Upper lobe of right lung (tissue), 1 donor: ENCODE measurements at places on chromosomes 2 and 18. TPM values are rescaled to one million over a fixed set of nuclear protein-coding genes. Genes with fewer than 3 reads are reported as not detected.
A peak's percentile ranks its signal among the peaks of the same experiment; 100 is the strongest.

TCF4 gene
- total RNA-seq, result 143 TPM

DNA sequence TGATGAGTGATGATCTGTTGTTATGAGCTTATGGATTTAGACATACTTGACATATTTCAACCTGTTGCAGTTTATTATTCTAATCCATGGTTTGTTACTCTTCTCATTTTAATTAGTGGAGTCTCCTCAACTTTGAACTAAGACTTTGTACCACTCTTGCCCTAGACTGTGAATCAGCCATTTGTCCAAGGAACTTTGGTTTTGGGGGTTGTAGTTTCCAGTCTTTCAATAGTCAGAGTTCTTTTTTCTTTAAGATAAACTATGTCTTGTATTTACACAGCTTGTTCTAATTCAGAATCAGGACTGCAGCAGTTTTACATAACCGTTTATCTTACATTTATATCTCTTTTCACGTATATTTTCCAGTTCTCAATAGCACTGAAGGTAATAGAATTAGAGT lies 133.6 kb downstream of the GULP1 start:
- DNase-seq, result no peak

GPAT2 gene
- total RNA-seq, result 3.2 TPM

CAPN14 gene
- 0.26 TPM for total RNA-seq

DNA sequence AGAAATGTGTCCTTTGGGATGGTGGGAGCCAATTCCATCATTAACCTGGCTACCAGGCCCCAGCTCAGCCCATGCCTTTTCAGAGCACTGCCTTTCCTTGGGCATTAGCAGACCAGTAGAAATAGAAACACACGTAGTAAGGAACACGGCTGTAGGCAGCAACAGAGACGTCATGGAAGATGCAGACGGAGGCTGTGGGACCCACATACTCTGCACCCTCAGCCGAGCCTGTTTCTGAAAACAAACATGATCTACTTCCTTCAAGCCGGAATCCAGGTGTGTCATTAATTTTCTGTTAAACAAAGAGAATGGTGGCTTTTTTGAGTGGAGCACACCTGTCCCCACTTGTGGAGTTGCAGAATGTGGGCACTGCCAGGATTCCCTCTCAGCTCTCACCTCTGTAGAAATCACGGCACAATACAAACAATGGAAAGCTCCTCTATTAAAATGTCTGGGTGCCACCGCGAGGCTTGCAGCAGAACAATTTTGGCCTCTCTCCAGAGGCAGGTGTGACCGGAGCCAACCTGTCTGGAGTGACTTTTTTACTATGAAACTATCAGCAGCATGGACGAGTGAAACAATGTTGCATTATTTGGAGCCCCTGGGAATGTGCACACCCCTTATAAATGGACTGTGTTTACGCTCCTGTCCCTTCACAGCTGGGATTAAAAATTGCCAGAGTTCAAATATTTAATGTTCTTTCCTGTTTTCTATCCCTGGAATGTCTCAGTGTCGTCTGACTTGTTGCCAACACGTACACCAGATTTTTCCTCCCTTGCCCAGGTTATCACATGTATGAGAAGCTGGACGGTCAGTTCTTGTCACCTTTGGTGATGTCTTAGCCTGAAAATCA lies 31.7 kb downstream of the SPP2 start:
- peak; percentile 66 for DNase-seq

DNA sequence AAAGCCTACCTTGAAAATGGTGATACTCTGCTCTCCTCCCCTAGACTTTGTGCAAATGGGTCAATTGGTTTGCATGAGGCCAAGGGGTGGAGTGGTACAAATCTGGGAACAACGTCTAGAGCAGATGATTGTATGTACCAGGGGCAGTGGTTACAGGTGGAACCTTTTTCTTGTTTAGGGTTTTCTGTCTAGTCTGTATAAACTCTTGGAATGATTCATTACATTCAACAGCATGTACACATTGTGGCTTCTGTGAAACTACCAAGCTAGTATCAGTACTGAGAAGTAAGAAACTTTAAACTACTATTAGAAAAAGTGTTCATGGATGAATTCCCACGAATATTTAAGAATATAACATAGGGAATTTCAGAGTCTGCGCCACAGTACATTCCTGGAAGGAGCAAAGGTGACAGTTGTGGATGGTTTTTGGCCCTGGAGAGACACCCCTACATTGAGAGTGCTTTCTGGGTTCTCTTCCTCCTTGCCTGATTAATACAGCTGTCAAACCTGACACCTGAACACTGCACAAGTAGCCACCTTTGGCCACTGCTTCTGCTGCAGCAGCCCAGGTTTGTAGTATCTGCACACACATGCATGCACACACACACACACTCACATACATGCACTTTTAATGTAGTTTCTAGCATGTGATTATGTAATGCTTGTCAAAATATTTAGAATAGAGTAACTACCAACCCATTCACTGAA lies 30.0 kb downstream of the CFAP221 start:
- no peak for DNase-seq

DNA sequence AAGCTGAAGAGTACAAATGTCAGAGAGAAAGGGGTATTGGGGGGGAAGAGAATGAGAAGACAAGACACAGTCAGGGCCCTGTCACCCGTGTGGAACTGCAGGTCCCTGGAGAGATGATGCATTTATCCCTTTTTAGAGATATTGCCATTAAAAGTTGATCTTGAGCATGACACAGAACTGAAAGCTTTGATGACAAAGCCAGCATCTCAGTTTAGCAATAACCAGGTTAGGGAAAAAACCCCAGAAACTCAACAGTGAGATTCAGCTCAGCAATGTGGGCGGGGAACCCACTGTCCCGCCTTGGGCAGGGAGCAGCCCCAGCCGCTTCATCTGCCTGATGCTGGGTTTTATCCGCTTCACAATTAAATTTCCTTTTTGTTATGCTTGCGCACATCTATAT lies 181.1 kb downstream of the NEDD4L start:
- DNase-seq, result no peak

GPD2 gene
- total RNA-seq, result 41.9 TPM

ZNF396 gene
- 3.1 TPM for total RNA-seq

GRCh38 chr18:48571639-48572384 lies 33.0 kb downstream of the CTIF start:
- DNase-seq, result no peak

AGXT gene
- total RNA-seq, result not detected

DNA sequence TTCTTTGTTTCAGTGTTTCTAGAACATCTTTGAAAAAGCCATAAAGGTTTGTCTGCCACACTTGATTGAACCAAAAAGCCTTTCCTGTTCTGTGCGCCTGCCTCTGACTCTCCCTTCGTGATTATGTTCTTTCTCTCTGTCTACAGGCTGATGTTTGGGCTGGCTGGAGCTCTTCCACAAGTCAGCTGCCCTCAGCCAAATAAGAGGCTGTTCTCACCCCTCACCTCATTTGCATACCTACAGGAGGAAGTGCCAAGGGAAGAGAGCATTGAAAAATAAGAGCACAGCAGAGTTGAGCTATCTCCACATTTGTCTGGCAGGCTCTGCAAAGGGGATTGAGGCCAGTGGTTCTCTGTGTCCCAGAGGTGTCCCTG lies 15.8 kb downstream of the INPP5D start:
- no peak for DNase-seq

- no peak for DNase-seq
Measured at GRCh38 chr2:110748489-110748867, 16.1 kb downstream of the ACOXL start.

COL4A4 gene
- 36.1 TPM for total RNA-seq

IL1R1 gene
- total RNA-seq, result 196 TPM

GCKR gene
- not detected for total RNA-seq

DNA sequence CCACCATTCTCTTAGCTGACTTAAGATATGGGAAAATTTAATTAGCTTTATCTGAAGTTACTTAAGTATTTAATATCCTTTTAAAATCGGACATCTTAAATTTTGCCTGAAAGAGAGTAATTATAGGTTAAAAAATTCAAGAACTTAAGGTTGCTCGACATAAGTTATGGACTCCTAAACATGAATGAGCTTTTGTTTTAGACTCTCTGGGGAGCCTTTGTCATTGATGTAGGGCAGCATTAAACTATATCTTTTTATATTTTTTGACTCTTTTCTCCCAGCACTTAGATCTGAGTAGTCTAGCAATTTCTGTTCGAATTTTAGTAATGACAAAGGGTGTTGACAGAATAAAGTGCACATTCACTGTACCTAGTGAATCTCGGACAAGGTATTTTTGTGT lies 4.7 kb downstream of the PHLPP1 start:
- no peak for DNase-seq

GRCh38 chr18:11324956-11325882 lies 175.8 kb upstream of the PIEZO2 start:
- no peak for DNase-seq

GRCh38 chr2:44572196-44572900 lies 210.6 kb downstream of the CAMKMT start:
- no peak for DNase-seq

GRCh38 chr2:105822186-105822585 lies 77.5 kb downstream of the NCK2 start:
- DNase-seq, result no peak

TUBA3E gene
- total RNA-seq, result not detected

CFAP210 gene
- total RNA-seq, result not detected

ACMSD gene
- not detected for total RNA-seq

HK2 gene
- 77.1 TPM for total RNA-seq

GKN2 gene
- total RNA-seq, result 77.2 TPM

- DNase-seq, result no peak
Measured at GRCh38 chr18:27728659-27729058, 448.3 kb downstream of the CDH2 start.

- DNase-seq, result no peak
Measured at GRCh38 chr2:49831698-49832367, 677.5 kb upstream of the FSHR start.

GRCh38 chr2:118582058-118582457 lies 265.4 kb downstream of the EN1 start:
- DNase-seq, result no peak

- DNase-seq, result no peak
Measured at GRCh38 chr2:196086517-196087368, 18.1 kb upstream of the DNAH7 start.

DNA sequence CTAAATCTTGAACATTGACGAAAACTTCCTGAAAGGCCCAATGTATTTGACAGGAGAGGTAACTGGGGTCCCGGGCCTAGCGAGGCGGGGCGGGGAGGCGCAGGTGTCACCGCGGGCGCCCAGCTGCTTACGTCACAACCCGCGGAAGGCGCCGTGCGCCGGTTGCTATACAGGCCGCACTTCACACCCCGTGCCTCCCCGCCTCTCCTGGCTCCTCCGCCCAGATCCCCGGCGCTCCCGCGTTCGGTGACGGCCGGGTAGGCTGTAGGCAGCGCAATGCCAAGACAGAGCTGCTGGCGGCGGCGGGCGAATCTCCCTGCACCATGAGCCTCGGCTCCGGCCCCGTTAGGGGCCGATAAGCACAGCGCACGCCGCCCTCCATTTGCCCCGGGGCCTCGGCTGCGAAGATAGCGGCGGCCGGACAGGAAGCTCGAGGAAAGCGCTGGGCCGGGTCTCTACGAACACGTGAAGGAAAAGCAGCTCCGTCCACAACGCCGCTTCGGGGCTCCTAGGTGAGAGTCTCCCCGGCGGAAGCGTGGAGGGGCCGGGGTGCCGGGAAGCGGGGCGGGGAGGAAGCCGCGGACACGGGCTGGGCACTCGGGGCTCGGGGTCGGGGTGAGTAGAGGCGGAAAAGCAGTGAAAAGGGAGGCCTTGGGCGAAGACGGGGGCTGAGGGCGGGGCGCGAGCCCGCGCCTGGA lies at the start of gene RNF138:
RNF138 (plus strand) TSS at position 151 of the 698 bp plus-strand sequence. CDS start 903 bp downstream, outside the sequence.
- peak; percentile 96 for DNase-seq

GALNT14 gene
- 0.81 TPM for total RNA-seq

- DNase-seq, result no peak
Measured at GRCh38 chr2:101776172-101777043, 78.9 kb downstream of the MAP4K4 start.

DNA sequence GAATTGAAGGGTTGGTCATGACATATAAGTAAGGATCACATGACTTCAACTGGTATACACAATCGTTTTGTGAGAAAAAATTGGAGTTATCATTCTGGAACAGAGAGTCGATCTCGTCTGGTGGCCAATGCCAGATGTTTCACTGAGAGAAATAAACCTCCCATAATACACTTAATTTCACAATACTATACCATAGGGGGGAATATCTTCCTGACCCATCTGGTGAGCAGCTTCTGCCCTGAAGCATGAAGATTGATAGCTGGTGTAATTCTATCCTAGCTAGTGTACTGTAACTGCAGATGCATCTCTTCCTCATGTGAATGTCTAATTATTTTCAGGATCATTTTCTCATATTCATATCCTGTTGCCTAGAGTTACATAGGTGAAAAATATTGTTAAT lies 15.7 kb upstream of the CDH7 start:
- no peak for DNase-seq

GRCh38 chr2:171557363-171557762 lies 35.1 kb downstream of the CYBRD1 start:
- DNase-seq, result no peak

DNA sequence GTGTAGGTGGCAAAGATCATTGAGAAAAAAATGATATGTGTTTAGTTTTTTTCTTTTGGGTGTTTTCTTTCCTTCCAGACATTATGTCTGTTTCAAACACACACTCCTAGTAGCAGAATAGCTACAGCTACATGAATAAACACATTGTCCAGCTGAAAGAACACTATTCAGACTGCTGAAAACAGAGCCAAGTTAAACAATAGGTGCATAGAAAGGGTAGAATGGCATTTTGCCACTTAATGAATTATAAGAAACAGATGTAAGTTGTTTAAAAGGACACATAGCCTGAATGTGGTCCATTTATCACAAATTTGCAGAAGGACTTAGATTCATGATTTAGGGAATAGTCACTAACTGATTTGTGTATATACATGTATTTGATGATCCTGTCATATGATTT lies 20.1 kb downstream of the CTLA4 start:
- no peak for DNase-seq

- DNase-seq, result no peak
Measured at GRCh38 chr2:64283006-64283570, 138.9 kb upstream of the PELI1 start.

- no peak for DNase-seq
Measured at GRCh38 chr2:190553254-190553653, 18.7 kb upstream of the NEMP2 start.

GRCh38 chr2:137846993-137847392 lies 117.3 kb upstream of the HNMT start:
- no peak for DNase-seq

DNA sequence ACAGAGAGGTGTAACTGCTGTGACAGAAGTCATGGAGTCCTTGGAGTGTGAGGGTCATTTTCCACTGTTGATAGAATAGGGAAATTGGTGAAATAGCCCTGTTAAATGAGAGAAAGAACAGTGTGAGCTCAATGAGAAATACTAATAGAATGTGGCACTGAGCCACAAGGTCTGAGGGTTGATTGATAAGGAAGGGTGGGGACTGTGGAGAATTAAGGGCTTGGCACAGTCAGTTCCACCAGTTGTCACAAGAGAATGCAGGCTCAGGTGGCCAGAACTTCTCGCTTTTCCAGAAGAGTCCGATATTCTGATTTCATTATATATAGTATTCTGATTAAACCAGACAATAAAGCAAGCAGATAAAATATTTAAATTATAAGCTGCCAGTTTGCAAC lies 9.1 kb upstream of the IL1RN start:
- no peak for DNase-seq
